Endodermal cell (in vitro differentiated cells): ENCODE measurements at places on chromosomes 3 and 15.

- DNase-seq, result no peak
These were observed 208.7 kb upstream of the P2RY1 start for GRCh38 chr3:152626226-152626625.

GRCh38 chr3:69197455-69197854 is 75.1 kb upstream of the LMOD3 start:
- DNase-seq, result no peak

GRCh38 chr3:146271180-146271579 is 20.3 kb upstream of the PLSCR4 start:
- no peak for DNase-seq

- no peak for DNase-seq
These were observed 113.3 kb downstream of the ANP32A start for GRCh38 chr15:68707386-68707785.

GRCh38 chr3:41405466-41405865 is 206.2 kb downstream of the CTNNB1 start:
- DNase-seq, result no peak

DNA sequence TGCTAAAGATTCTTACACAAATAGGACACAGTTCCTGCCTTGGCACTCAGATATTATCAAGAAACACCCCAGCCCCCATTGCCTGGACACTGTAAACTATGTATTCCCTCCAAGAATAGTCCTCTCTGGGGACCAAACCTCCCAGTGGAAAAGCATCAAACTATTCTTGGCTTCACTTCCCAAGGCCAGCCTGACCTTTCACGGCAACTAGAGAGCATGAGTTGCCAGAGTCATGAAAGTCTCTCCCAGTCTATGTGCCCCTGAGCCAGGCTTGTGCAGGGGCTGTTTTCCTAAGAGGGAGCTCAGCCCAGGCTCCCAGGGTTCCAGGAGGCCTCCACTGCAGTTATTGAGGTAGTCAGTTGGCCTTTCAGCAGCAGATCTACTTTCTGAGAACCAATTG is 251.9 kb upstream of the TGFBR2 start:
- no peak for DNase-seq

GRCh38 chr3:98215051-98215450 is 48.6 kb downstream of the OR5H15 start:
- DNase-seq, result no peak

DNA sequence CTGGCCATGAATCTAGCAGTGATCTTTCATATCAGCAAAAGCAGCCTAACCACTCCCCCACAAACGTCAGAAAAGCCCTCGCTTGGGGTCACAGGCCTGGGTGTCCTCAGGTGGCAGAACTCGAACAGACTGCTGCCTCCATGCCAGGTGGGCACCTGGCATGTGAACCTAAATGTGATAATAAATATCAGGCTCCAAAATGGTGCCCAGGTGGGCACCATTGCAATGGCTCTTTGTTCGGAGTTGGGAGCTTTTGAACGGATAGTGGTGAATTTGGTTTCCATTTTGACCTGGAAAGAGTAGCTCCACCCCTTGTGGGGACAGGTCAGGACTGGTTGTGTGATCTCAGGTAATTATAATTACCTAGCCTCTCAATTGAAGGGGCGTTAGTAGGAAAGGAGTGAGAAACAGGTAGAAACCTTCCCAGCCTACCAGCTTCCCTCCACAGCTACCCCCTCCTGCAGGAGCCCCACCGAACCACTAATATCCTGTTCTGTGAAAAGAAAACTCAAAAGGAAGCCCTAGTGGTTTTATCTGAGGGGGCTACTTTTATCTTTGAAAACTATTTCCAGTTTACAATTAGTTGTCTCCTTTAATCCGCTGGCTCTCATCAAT is 18.1 kb downstream of the MYO1E start:
- peak; percentile 77 for DNase-seq

DNA sequence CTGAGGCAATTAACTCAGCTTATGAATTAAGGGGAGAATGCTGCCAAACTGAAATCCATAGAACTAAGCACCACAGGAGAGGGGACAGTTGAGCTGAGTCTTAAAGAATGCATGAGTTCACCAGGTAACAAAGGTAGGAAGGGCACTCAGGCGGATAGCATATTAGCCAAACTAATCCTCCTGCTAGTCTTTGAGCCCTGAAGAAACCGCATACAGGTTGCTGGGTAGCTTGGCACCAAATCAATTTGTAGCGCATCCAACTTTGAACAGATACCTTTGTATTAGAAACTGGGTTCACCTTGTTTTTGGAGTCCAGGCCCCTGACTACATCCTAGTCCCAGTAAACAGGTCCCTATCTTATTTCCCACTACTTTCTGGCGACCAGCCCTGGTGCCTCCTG is 93.7 kb downstream of the FRMD4B start:
- peak; percentile 61 for DNase-seq

DNA sequence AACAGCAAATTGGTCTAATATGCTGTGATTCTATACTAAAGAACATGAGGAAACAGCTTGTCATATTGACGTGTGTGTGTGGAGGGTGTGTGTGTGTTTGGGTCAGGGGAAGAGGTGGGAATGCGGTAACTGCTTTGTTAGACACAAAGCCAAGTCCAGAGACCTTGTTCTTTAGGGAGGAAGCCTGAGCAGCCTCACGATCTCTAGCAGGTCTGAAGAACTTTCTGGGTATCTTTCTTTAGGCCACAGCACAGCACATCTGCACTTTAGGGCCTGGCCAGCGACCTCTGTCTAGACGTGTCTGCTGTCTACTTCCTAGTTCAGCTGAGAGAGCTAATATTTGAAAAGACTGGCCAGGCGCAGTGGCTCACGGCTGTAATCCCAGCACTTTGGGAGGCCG is 220.0 kb upstream of the TPRG1 start:
- DNase-seq, result no peak

GRCh38 chr3:60954048-60954447 is 297.2 kb downstream of the FHIT start:
- DNase-seq, result no peak

GRCh38 chr3:124763644-124764358 is 33.5 kb downstream of the UMPS start:
- peak; percentile 39 for DNase-seq

- no peak for DNase-seq
These were observed 198.5 kb downstream of the CDIN1 start for GRCh38 chr15:36777926-36778325.

GRCh38 chr15:85091990-85092389 is 110.3 kb downstream of the PDE8A start:
- no peak for DNase-seq

GRCh38 chr15:86018679-86019078 is 61.0 kb upstream of the AGBL1 start:
- no peak for DNase-seq

DNA sequence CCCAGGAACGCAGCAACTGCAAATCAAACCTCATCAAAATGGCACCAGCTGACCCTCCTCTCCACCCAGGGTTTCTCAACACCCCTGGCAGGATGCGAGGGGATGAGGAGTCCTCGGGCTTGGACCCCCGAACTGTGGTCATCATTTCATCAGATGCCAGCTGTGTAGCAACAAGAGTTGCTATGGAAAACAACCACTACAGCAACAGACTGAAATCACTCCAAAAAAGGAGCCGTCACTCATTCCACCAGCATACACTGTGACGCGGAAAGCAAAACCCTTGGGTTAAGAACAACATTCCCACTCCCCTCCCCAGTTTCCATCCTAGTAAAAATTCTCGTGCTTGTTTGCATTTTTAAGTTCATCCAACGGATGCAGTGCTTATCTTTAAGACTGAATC is 40.1 kb downstream of the VGLL4 start:
- no peak for DNase-seq

DNA sequence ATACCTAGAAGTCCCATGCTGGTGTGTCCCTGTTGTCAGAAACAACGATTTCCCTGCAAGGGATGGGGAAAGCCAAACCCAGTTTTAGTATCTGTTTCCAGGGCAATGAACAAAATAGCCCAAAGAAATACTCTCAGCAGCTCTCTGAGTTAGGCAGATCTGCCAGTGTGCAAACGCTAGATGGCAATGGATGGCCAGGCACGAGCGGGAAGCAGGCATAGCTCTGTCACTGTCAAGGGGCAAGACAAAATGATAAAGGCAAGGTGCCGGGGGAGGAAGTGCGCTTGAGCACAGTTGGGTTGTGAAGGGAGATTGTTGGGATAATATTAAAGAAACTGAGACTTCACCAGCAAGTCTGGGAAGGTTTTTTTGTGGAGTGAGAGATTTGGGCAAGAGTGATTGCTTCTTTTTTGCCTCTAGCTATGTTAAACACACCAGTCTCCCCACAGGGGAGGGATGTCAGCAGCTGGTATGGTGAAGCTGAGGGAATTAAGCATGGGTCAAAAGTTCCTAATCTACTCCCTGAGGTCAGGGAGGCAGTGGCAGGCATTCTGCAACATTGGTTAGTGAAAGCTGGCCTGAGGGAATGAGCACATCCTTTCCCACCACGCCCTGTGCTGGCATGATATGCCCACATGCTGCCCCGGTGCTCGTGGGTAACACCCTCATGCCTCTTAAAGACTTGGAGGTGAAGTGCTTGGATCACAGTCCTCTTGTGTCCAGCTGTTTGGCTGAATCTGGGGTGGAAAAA is 117.5 kb downstream of the PDCD6IP start:
- DNase-seq, result peak; percentile 57

- DNase-seq, result no peak
These were observed 29.5 kb upstream of the ACTL6A start for GRCh38 chr3:179533274-179533673.

GRCh38 chr3:172213904-172214303 is 174.5 kb downstream of the FNDC3B start:
- DNase-seq, result no peak

- no peak for DNase-seq
These were observed 4.1 kb downstream of the CEMIP start for GRCh38 chr15:80783260-80783659.
